ENCODE measurements at places on chromosomes 5 and 9. TPM values are rescaled to one million over a fixed set of nuclear protein-coding genes. Genes with fewer than 3 reads are reported as not detected.

- DNase-seq, result no peak
Measured at GRCh38 chr9:7320841-7321240, 478.7 kb downstream of the DMAC1 start.

Gene HTR1A
- total RNA-seq, result not detected

DNA sequence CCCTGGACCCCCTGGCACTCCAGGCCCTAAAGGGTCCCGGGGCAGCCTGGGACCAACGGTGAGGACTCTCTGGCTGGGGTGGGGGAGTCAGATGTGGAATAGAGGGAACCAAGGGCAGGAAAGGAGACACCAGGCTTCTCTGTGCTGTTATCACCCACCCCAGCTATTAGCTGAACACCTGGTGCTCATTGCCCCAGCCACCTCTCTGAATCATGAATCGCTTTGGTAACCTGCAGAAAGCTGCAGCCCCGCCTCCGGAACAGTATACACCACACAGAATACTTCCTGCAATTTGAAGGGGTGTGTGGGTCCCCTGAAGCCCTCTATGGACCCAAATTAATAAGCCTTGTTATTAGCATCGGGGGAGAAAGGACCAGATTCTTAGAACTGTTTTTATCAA is 40.4 kb upstream of the ORM1 start:
- DNase-seq, result no peak

DNA sequence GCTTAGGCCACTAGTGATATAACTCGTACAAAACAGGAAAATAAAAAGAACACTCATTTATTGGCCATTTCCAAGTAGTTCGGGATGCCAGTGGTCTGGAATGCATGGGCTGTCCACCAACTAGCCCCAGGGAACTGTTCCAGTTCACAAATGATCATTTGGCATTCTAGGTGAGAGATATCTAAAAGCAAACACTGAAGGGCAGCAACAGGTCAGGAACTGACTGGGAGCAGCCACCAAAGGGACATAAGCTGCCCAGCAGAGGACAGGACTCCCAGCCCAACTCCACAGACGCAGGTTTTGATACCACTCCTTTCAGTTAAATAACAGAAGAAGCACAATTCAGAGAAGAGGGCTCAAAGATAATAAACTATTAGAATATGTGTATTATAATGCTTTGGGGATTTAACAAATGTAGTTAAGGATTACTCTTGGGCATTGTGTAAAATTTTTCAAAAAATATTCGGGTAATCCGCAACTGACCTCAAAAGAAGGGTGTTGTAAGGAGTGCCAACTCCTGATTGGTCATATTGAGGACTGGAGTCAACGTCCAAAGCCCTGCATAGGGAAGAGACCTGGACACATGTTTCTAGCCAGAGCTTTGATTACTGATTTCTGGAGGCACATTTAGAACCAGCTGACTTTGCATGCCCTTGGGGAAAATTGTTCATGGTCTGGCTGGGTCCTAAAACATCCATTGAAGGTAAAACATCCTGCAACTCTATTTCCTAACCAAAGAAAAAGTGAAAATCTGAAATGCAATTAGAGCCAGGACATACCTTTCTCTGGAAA is 320.0 kb downstream of the DNAH5 start:
- DNase-seq, result no peak

DNA sequence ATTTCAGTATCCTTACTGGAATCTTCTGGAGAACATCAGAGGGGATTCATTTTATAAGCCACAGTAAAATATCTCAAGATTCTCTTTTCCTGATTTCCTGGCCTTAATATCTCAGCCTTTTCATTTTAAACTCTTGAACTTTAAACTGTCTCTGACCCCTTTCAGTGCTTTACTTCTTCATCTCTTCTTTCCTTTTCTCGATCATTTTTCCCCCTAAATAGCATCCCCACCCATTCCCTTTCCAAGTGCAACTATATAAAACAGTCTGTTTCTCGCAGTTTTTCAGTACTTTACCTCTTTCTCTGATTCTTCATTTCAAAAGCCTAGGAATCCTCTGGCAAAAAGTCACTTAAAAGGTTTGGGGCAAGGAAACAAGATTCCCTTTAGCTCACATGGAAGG is 80.5 kb downstream of the PALM2AKAP2 start:
- no peak for DNase-seq
